ENCODE measurements at places on chromosomes 2 and 18.

DNA sequence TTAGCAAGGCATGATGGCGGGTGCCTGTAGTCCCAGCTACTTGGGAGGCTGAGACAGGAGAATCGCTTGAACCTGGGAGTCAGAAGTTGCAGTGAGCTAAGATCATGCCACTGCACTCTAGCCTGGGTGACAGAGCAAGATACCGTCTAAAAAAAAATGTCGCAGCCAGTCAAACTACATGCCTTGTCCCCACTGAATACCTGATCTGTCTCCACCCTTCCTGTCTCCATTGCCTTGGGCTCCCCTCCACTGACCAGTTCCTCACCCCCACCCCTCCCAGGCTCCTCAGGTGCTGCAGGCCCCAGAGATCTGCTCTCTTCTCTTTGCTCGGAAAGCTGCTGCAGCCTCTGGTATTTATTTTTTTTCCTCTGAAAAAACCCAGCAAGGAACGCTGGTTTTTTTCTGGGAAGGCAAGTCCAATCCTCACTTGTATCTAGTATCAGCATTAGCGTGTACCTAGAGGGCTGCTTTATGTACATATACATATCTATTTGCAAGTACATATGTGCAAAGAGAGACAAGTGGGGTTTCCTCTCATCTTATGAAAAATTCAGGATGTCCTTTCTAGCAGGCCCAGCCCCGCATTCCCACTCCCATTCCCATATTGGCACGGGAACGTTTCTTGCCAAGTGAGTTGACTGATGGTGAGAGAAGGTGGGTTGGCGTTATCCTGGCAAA is 4.4 kb downstream of the PSD4 start:
- DNase-seq: no peak

DNA sequence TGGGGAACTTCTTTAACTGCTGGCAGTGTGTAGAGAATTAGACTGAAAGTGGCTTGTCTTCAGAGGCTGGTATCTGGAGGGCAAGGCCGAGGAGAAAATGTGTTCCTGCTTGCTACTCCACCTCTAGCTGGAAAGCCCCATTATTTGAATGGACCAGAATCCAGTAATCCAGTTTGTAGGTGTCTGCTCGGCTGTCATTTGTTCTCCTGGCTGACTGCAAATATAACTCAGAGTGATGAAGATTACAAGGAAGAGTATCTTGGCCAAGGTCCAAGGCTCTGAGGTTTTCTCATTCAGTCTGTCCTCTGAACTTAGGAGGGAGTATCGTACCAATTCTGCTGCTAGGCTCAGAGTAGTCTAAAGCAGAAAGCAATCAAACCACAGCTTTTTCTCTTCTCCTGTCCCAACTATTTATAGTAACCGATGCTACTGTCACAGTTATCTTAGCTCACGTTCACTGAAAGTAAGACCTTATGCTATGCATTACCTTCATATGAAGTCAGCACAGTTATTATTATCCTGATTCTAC is 228.6 kb downstream of the SETBP1 start:
- no peak for DNase-seq

- DNase-seq: no peak
Measured at GRCh38 chr18:57134618-57135135, 12.2 kb upstream of the BOD1L2 start.

GRCh38 chr2:80365762-80366161 is 61.2 kb upstream of the LRRTM1 start:
- DNase-seq: no peak

GRCh38 chr2:98773907-98774306 is 43.0 kb upstream of the MGAT4A start:
- DNase-seq: no peak

DNA sequence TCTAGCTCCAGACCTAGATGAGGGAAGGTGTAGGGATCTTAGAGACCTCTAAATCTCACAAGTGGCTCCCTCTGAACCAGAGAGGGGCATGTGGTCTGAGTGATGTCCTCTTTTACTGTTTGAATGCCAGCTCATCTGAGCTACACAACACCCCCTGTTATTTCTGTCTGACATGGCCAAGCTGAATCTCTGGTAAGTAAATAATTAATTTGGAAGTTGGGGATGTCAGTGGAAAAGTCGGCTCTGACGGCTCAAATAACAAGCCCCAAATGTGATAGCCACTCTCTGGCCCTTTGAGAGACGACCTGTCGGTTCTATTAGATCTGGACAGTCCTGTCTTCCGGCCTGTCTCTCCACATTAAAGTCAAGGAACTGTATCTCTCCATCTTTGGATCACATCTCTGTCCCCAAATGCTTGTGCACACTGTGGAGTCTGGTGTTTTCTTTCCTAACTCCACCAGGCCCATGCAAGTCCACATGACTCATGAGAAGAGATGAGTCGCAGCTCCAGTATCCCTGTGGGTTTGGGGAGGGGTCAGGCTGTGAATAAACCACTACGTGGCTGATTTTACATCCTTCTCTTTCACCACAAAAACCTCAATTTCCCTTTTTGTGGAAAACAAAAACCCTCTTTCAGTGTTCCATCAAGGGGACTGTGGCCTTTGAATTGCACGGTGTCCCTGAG is 52.5 kb downstream of the SETBP1 start:
- DNase-seq: no peak

DNA sequence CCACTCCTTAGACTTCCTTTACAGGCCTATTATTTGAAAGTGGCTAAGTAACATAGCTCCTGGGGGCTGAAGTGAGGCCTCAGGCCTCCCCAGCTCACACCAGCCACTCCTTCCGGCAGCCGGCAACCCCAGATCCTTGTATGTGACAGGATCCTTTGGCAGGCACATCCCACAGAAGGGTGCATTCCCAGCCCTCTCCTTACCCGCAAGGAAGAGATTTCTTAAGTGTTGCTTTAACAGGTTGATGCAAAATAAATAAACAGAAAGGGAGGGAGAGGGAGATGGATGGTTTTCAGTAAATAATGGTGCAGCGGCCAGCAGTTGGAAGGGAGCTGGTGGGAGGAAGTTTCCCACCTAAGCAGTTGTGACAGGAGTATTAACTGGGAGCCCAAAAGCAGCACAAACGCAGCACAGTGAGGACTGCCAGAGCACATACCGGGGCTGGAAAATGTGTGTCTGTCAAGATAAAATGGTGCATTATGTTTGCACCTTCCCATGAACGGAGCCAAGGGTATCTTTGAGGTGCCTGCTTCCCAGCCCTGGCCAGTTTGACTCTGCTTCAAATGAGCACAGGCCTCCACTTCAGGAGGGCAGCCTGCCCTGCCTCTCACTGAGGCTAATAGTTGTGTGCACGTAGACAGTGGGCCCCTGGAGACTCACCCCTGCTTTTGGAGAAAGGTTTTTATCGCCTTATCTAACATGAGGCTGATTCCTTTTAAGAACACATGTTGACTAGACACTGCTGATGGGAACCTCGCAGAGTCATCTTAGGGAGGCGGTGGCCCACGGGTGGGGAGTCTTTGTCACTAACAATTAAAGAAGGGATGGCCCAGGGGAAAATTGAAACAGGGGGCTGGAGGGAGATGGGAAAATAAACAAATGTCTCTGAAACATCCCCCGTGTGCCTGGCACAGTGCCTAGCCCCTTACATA is 32.8 kb downstream of the NRP2 start:
- no peak for DNase-seq

GRCh38 chr2:37059841-37060240 is 24.3 kb downstream of the HEATR5B start:
- DNase-seq: no peak

- DNase-seq: no peak
Measured at GRCh38 chr2:175169191-175169590, 1.2 kb upstream of the ATF2 start.

GRCh38 chr2:148110184-148110583 is 89.3 kb downstream of the MBD5 start:
- no peak for DNase-seq

DNA sequence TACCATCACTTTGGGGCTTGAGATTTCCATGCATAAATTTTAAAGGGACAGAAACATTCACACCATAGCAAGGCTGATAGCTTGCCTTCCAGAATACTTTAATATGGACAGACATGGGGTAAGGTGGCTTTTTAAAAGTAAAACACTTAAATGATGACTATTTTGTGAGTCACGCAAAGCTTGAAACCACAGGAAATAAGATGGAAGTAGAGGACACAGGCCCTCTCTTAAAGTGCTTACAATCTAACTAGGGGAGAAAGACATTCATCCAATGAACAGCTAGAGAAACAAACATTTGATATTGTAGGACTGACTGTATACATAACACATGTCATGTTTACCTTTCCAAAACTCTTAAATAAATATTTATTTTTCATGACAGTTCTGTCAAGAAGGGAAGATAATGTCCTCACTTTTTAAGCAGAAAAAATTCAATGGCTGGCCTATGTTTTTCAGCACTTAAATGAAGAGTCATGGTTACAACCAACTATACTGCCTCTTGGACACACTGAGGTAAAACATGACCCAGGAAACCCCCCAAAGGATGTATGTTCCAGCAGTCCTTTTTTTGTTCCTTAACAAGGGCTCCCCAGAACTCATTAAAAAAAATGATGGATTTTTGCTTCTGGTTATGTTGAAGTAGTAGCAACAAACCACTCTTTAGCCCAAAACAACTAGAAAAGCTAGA is 120.0 kb upstream of the RBMS1 start:
- DNase-seq: no peak

- no peak for DNase-seq
Measured at GRCh38 chr2:148303161-148303560, 282.3 kb downstream of the MBD5 start.

DNA sequence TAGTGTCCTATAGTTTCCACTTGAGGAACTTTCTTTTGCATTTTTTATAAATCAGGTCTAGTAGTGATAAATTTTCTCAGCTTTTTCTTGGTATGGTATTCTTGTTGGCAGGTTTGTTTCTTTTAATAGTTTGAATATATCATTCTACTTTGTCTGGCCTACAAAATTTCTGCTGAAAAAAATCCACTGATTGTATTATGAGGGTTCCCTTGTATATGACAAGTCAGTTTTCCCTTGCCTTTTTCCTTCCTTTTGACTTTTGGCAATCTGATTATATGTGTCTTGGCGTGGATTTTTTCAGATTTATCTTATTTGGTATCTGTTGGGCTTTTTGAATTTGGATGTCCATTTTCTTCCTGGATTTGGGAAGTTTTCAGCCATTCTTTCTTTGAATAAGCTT is 41.9 kb downstream of the MOCOS start:
- DNase-seq: no peak

GRCh38 chr18:8260319-8260718 is 348.9 kb upstream of the RAB12 start:
- DNase-seq: no peak

DNA sequence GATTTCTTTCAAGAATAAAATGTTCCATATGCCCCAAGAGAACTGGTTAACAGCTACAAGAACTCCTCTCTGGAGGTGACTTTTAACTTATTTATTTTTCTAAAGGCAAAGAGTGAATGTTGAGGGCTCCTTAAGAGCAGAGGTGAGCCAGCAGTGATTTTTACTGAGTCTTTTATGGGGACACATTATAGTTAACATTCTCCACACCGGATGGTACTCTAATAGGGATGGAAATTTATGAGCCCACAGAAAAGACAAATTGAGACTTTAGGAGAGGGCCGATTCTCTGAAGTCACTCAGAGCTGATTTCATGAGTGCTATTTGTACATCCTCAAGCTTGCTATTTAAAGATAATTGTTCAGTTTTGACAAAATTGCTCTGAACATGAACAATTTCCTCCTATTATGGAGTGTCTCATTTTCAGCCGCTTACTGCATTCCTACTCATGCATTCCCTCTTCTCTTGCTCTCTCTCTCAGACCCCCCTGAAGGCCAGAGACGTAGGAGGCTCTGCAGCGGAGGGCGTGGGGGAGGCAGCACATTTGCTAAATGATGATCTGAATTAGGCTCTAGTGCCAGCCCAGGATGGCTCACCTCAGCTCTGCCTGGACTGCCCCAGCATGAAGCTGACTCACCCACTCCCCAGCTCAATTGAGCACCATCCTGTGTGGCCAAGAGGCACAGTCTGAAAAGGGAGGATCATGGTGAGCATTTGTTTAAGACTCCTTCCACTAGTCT is 5.9 kb upstream of the RPL37A start:
- DNase-seq: no peak

Data from CD8-positive, alpha-beta memory T cell (primary cell).